Esophagus squamous epithelium (tissue), 5 donors: ENCODE measurements at places on chromosomes 11 and 22. TPM values are rescaled to one million over a fixed set of nuclear protein-coding genes. Genes with fewer than 3 reads are reported as not detected.

The UBQLNL gene
- total RNA-seq, result not detected

The SEPTIN3 gene
- total RNA-seq, result 1.1 TPM

The BIK gene
- 6.1 TPM for total RNA-seq

The KCNJ1 gene
- not detected for total RNA-seq

The C22orf23 gene
- total RNA-seq, result 0.13 TPM

The SCGB1A1 gene
- total RNA-seq, result not detected

The OR52R1 gene
- total RNA-seq, result not detected

The CACNA1I gene
- total RNA-seq, result 0.38 TPM

The DDTL gene
- not detected for total RNA-seq

The GGTLC3 gene
- total RNA-seq, result not detected

- H3K4me1 ChIP-seq, result no peaks in the 10 kb centered on the region
- no peaks in the 10 kb centered on the region for H3K36me3 ChIP-seq
- no peak overlapping the region for H3K4me3 ChIP-seq
- no peak for DNase-seq
- H3K27ac ChIP-seq, result no peak overlapping the region
- no peaks in the 10 kb centered on the region for H3K27me3 ChIP-seq
These were observed 53.4 kb upstream of the HTATIP2 start for GRCh38 chr11:20310137-20310536.

- H3K27me3 ChIP-seq, result no peaks in the 10 kb centered on the region
- no peak for DNase-seq
- no peak overlapping the region for H3K27ac ChIP-seq
- H3K4me3 ChIP-seq, result no peak overlapping the region
- H3K36me3 ChIP-seq, result no peaks in the 10 kb centered on the region
- no peaks in the 10 kb centered on the region for H3K4me1 ChIP-seq
These were observed 54.0 kb downstream of the PLEKHA7 start for GRCh38 chr11:16960250-16960649.

DNA sequence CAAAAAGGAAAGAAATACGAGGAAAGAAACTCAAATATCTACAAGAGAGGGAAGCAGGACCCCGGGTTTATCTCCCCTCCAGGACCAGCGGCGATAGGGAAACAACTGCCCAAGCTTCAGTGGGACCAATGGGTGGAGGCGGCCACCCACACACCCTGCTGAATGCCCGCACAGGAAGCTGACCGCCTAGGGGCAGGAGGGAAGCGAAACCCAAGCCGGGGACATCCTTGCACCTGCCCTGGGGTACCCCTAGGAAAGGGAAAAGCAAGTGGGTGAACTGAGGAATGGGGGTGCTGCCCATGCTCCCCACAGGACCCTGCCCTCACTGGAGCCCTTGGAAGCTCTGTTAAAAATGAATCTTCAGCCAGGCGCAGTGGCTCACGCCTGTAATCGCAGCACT, 27.6 kb upstream of the HMOX1 start:
- H3K4me1 ChIP-seq, result peaks cover 18% of the 10 kb centered on the region
- H3K27me3 ChIP-seq, result no peaks in the 10 kb centered on the region
- DNase-seq, result no peak
- no peak overlapping the region for H3K27ac ChIP-seq
- H3K4me3 ChIP-seq, result no peak overlapping the region
- H3K36me3 ChIP-seq, result peaks cover 5% of the 10 kb centered on the region

- H3K27me3 ChIP-seq, result no peaks in the 10 kb centered on the region
- H3K4me1 ChIP-seq, result peaks cover 4% of the 10 kb centered on the region
- no peak for DNase-seq
- H3K4me3 ChIP-seq, result no peak overlapping the region
These were observed 30.8 kb downstream of the PDGFB start for GRCh38 chr22:39214006-39214382.

- H3K36me3 ChIP-seq, result no peaks in the 10 kb centered on the region
- H3K27ac ChIP-seq, result no peak overlapping the region
- H3K4me3 ChIP-seq, result no peak overlapping the region
- H3K27me3 ChIP-seq, result no peaks in the 10 kb centered on the region
- DNase-seq, result no peak
- no peaks in the 10 kb centered on the region for H3K4me1 ChIP-seq
These were observed 264.1 kb downstream of the MN1 start for GRCh38 chr22:27537501-27537900.

DNA sequence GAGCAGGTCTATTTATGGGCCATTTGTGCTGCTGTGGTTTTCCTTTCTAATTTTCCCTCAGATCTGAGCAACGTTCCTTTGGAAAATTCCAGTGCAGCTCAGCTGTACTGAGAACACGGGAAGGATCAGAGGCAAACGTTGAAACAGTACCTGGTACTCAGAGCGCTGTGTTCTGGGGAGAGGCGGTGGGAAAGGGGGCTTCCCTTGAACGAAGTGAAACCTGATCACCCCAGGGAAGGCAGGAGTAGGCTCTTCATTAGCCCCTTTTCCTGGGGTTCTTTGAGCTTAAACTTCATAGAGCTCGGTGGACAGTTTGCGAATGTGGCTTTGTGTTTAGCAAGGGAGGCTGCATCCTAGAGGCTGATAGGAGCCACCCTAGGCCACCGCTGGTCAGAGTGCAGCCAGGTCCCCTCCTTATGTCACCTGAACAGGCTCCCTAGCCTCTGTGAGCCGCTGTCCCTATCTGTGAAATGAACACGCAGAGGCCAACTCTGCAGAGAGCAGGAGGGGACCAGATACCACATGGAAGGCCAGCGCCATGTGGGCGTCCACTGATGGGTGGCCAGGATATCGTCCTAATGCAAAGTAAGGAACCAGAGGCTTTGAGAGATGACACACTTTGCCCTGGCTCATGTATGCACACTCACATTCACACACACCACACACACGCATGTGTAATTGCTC, 1464.8 kb downstream of the BRD1 start:
- DNase-seq, result no peak
- H3K27me3 ChIP-seq, result peaks cover 22% of the 10 kb centered on the region

GRCh38 chr11:122441666-122442035, 213.9 kb upstream of the UBASH3B start:
- H3K4me1 ChIP-seq, result no peaks in the 10 kb centered on the region
- H3K27ac ChIP-seq, result peak overlapping the region; percentile 33
- H3K36me3 ChIP-seq, result no peaks in the 10 kb centered on the region
- DNase-seq, result no peak
- H3K4me3 ChIP-seq, result peak overlapping the region; percentile 45

DNA sequence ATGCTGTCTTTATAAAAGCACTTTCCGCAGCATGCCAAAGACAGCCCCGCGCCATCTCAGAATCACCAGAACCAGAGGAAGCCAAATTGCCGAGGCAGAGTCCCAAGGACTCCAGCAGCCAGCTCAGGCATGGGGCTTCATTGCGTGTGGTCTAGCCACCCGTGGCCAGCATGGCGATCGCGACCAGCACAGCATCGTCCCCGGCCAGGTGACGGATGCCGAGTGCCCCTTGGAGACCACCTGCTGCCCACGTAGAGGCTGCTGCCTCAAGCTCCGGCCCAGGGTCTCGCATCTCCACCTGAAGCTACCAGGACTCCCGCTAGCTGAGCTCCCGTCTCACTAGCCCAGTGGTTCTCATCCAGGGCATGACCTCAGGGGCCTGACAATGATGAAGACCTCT, 92.7 kb downstream of the TRMU start:
- H3K36me3 ChIP-seq, result no peaks in the 10 kb centered on the region
- H3K4me3 ChIP-seq, result no peak overlapping the region
- no peaks in the 10 kb centered on the region for H3K27me3 ChIP-seq
- no peak overlapping the region for H3K27ac ChIP-seq

- no peak overlapping the region for H3K4me3 ChIP-seq
- H3K27ac ChIP-seq, result no peak overlapping the region
- no peak for DNase-seq
- H3K27me3 ChIP-seq, result no peaks in the 10 kb centered on the region
- no peaks in the 10 kb centered on the region for H3K4me1 ChIP-seq
These were observed 55.1 kb downstream of the IGLL5 start for GRCh38 chr22:22942511-22943329.

- H3K27ac ChIP-seq, result no peak overlapping the region
- H3K4me1 ChIP-seq, result peaks cover 27% of the 10 kb centered on the region
- H3K27me3 ChIP-seq, result no peaks in the 10 kb centered on the region
- no peaks in the 10 kb centered on the region for H3K36me3 ChIP-seq
- no peak for DNase-seq
- H3K4me3 ChIP-seq, result no peak overlapping the region
These were observed 52.7 kb downstream of the FLRT1 start for GRCh38 chr11:64088162-64089026.

- no peak for DNase-seq
- H3K27ac ChIP-seq, result peak overlapping the region; percentile 93
- H3K36me3 ChIP-seq, result no peaks in the 10 kb centered on the region
- H3K4me3 ChIP-seq, result no peak overlapping the region
- peaks cover 94% of the 10 kb centered on the region for H3K4me1 ChIP-seq
These were observed 14.9 kb downstream of the DAGLA start for GRCh38 chr11:61694946-61695706.

GRCh38 chr22:32800994-32801536, 440 bp upstream of the TIMP3 start:
- peaks cover 2% of the 10 kb centered on the region for H3K4me1 ChIP-seq
- H3K4me3 ChIP-seq, result peak overlapping the region; percentile 46
- no peaks in the 10 kb centered on the region for H3K27me3 ChIP-seq

- no peaks in the 10 kb centered on the region for H3K27me3 ChIP-seq
- no peak for DNase-seq
- H3K4me3 ChIP-seq, result peak overlapping the region; percentile 55
- H3K27ac ChIP-seq, result peak overlapping the region; percentile 76
- H3K36me3 ChIP-seq, result no peaks in the 10 kb centered on the region
These were observed 69.7 kb upstream of the BMAL1 start for GRCh38 chr11:13207665-13208594.

GRCh38 chr11:79536155-79536917, 95.5 kb upstream of the TENM4 start:
- H3K27ac ChIP-seq, result no peak overlapping the region
- DNase-seq, result no peak
- H3K36me3 ChIP-seq, result no peaks in the 10 kb centered on the region
- H3K4me1 ChIP-seq, result no peaks in the 10 kb centered on the region
- H3K27me3 ChIP-seq, result no peaks in the 10 kb centered on the region

DNA sequence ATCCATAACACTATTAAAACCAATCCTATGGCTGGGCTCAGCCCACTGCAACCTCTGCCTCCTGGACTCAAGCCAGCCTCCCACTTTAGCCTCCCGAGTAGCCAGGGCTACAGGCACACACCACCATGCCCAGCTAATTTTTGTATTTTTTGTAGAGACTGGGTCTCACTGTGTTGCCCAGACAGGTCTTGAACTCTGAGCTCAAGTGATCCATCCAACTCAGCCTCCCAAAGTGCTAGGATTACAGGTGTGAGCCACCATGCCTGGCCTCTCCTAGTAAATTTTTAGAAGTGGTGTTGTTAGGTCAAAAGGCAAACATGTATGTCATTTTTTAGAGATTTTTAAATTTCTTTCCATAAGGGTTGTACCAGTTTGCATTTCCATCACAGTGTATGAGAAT, 14.2 kb downstream of the F2 start:
- no peak overlapping the region for H3K4me3 ChIP-seq
- no peak for DNase-seq
- H3K27me3 ChIP-seq, result no peaks in the 10 kb centered on the region
- no peak overlapping the region for H3K27ac ChIP-seq
- no peaks in the 10 kb centered on the region for H3K4me1 ChIP-seq

GRCh38 chr22:46797355-46797754, 34.9 kb downstream of the TBC1D22A start:
- H3K27ac ChIP-seq, result no peak overlapping the region
- DNase-seq, result no peak
- no peaks in the 10 kb centered on the region for H3K27me3 ChIP-seq
- no peak overlapping the region for H3K4me3 ChIP-seq
- H3K36me3 ChIP-seq, result peaks cover 29% of the 10 kb centered on the region
- H3K4me1 ChIP-seq, result peaks cover 35% of the 10 kb centered on the region

DNA sequence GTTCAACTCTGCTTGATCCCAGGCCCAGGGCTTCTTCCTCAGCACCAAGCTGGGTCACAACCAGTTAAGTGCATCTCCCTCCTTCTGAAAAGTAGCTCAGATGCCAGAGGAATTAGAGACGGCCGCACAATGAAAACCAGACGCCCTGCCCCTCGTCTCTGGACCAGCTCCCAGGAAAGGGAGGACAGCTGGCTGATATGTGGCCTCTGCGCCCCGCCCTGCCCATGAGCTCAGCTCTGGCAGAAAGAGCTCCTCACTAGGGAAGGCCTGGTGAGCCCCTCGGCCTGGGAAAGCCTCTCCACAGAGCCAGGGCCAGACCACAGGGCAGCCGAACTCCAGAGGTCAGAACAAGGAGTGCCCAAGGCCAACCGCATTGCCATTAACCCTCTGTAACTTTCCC, 18.1 kb upstream of the SCGB1A1 start:
- no peak for DNase-seq
- H3K36me3 ChIP-seq, result no peaks in the 10 kb centered on the region
- peaks cover 86% of the 10 kb centered on the region for H3K4me1 ChIP-seq

DNA sequence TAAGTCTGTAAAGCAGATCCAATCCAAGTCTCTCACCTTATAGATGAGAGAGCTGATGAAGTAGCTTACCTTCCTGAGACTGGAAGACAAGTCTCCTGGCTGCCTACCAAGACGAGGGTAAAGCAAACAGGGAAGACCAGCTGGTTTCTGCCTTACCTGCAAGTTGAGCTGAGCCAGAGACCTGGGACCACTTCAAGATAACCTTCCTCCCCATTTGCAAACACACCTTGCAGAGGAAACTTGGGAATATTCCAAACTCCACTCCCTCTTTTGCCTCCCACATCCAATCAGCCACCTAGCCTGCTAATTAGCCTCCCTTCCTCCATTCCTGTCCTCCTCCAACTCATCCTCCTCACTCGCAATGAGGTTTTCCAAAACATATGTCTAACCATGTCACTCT, 23.4 kb upstream of the ROBO3 start:
- DNase-seq, result no peak
- H3K36me3 ChIP-seq, result no peaks in the 10 kb centered on the region
- H3K27ac ChIP-seq, result no peak overlapping the region
- no peak overlapping the region for H3K4me3 ChIP-seq
- H3K4me1 ChIP-seq, result peaks cover 18% of the 10 kb centered on the region

GRCh38 chr22:37060801-37061610, 9.5 kb downstream of the KCTD17 start:
- H3K4me1 ChIP-seq, result peaks cover 4% of the 10 kb centered on the region
- DNase-seq, result no peak
- H3K36me3 ChIP-seq, result peaks cover 4% of the 10 kb centered on the region
- H3K27ac ChIP-seq, result no peak overlapping the region

- no peaks in the 10 kb centered on the region for H3K27me3 ChIP-seq
- H3K4me3 ChIP-seq, result no peak overlapping the region
These were observed 418.6 kb downstream of the FAM181B start for GRCh38 chr11:82315093-82315492.
